ENCODE measurements at places on chromosomes 13 and 19.

GRCh38 chr13:32147976-32148375 is 116.4 kb downstream of the FRY start:
- DNase-seq = no peak

DNA sequence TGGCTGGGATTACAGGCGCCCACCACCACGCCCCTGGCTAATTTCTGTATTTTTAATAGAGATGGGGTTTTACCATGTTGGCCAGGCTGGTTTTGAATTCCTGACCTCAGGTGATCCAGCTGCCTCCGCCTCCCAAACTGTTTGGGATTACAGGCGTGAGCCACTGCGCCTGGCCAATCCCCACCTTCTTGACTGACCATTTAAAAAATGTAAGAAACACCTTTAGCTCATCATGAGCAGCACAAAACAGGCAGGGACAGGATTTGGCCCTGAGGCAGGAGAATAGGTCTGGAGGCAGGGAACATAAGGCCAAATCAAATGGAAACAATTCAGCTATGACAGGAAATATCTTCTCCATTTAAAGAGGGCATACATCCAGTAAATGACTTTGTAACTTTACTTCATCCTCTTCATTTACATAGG is 1.4 kb upstream of the MPV17L2 start:
- peak; percentile 69 for DNase-seq

- no peak for DNase-seq
Measured at GRCh38 chr13:98406971-98407370, 169.9 kb downstream of the STK24 start.

DNA sequence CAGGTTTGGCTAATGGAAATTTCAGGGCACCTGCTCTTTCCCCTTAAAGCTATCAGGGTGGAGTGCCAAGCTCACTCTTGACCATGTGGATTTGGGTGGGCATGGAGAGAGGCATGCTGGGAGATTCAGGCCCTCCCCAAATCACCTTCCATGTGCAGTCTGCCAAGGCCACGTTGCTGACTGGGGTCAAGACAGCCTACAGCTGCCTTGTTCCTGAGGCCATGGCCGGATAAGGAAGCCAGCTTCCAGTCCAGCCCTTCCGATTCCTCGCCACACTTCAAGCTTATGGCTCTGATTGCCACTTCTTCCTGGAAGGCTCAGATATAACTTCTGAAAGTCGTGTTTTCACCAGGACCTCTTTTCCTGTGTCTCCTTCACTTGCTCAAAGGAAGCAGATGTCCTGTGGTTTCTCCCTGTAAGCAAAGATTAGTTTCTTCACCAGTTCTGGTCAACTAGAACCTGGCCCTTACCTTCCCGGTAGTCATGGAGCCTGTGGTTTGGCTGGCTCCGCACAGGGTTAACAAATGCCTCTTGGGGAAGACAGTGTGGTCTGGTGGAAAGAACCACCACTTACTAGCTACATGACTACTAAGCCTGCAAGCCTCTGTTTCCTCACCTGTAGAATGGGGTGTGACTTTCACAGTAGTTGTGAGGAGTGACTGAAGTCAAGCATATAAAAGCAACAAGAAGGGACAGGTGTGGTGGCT is 16.1 kb upstream of the TPT1 start:
- DNase-seq = no peak

DNA sequence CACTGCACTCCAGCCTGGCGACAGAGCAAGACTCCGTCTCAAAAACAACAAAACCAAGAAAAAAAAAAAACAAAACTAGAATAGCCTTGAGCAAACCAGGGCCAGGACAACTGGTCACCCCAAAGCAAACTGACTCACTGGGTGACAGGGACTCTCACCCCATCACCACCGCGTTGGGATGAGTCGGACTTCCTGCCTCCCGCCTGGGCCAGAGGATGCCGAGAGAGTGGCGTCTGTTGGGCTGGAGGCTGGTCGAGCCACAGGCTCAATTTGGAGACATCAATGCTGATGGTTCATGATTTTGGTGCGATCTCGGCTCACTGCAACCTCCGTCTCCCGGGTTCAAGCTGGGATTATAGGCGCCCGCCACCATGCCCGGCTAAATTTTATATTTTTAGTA is 11.6 kb downstream of the TMPRSS9 start:
- DNase-seq = no peak

DNA sequence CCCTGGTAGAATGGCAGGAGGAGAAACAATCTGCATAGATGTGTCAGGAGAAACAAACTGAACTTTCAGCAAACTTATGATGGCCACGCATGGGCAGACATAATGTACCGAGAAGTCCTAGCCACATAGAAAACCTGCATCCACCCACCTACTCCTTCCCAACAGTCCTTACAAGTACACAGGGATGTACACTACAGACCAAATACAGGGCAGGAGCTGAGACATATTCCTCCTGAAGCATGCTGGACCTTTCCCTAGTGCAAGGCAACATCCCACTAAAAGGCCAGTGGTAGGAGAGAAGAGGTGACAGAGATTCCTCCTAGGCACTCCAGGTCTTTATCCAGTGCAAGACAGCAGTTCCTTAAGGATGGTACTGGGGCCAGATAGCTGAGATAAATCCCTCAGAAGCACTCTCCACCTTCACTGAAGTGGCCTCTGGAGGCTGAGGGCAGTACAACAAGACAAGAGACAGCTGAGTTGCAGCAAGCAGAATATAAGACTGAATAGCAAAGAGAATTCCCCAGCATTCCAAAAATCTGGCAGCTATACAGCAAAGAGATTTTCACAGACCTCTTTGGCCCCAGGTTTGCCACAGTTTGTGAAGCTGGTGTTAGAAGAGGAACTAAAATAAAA is 18.3 kb downstream of the VWA8 start:
- peak; percentile 45 for DNase-seq

DNA sequence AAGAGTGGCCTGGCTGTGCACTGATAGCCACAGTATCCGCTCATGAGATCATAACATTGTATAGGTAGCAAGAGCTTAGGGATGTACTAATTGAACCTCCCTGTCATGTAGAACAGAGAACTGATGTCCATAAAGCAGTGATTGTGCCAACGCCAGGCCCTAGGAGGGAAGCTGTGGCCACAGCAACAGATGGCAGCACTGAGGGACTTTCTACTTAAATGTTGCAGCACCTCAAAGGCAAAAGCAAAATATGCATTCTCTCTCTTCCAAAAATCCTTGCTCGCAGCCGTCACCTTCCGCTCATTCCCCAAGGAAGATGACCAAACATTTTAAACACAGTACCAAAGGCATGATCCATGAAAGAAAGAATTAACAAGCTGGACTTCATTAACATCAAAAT is 32.3 kb downstream of the COL4A1 start:
- DNase-seq = no peak

All from ELF-1 (cell line).